Motor neuron (in vitro differentiated cells): ENCODE measurements at places on chromosomes 13 and 19. TPM values are rescaled to one million over a fixed set of nuclear protein-coding genes. Genes with fewer than 3 reads are reported as not detected.

Gene RNF113B
- 0.17 and 0.23 TPM in 2 replicates for total RNA-seq

Gene ZNF737
- total RNA-seq = 23.3 and 26.5 TPM in 2 replicates

Gene MTUS2
- total RNA-seq = 6.5 and 7.2 TPM in 2 replicates

Gene OR7D2
- 0.10 TPM in 1 of 2 replicates, not detected in the other for total RNA-seq

Gene SYDE1
- 5.1 and 5.3 TPM in 2 replicates for total RNA-seq

Gene PTPRH
- 30.4 and 54.0 TPM in 2 replicates for total RNA-seq

Gene BRME1
- 4.9 and 5.4 TPM in 2 replicates for total RNA-seq

Gene CELF5
- total RNA-seq = 19.6 and 23.4 TPM in 2 replicates

Gene GRIK5
- 13.5 and 15.9 TPM in 2 replicates for total RNA-seq

Gene TMPRSS9
- 0.18 and 0.33 TPM in 2 replicates for total RNA-seq

Gene ELANE
- total RNA-seq = 0.32 TPM in 1 of 2 replicates, not detected in the other
